ENCODE measurements at places on chromosomes 11 and 22.

DNA sequence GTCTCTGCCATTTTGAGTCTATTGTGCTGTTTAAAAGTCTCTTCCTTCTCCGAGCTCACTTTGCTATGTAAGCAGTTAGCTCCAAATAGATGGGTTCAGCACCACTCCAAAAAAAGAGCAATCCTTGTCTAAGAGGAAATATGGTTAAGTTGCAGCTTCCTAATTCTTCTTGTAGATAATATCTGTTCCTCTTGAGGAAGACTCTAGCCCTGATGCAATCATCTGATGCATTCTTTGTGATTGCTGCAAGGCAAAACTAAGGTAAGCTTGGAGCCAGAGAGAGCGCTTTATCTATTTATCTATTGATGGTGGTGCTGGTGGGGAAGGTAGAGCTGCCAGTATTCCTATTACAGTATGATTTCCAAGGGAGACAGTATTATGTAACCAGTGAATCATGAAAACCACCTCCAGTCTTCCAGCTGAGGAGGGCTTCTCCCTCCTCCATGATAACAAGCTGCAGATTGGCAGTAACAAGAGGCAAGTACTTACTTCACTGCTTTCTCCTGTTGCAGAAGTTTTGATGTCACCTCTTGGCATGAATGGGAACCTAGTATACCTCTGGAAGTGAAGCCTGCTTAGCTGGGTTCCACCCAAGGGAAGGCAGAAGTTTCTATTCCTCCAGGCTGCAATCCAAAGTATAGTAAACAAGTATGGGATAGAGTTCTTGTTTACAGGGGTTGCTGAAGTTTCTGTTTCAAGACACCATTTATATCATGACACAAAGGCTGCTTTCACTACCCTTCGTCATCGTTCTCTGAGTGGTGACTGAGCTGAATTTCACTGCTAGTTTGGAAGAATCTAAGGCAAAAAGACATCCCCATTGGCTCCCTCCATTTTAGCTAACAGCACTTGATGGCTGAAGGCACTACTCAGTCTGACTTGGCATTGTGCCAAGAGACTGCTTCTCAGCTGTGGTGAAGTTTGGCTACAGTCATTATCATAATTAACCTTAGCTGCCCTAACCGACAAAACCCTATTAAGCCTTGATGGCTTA, 49.7 kb downstream of the FDX1 start:
- DNase-seq, result no peak

GRCh38 chr11:129881570-129882170, 13.7 kb downstream of the NFRKB start:
- no peak for DNase-seq

GRCh38 chr22:46696229-46696518, 41.9 kb downstream of the CERK start:
- no peak for DNase-seq

DNA sequence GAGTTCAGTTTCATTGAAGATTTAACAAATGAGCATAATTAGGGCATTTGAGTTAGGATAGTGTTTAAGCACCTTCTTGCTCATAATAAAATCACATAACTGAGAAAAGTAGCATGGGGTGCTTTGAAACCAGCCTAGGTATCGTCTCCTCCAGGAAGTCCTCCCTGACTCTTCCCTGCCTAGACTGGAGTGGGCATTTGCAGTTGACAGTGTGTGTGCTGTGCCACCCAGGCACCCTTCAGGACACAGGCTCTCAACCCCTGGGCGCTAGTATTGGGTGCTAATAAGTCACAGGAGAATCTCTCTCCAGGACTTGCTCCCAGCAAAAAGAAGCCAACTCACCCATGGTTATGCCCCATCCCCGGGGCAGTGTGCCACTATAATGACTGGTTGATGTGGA, 584.1 kb downstream of the INSC start:
- no peak for DNase-seq

DNA sequence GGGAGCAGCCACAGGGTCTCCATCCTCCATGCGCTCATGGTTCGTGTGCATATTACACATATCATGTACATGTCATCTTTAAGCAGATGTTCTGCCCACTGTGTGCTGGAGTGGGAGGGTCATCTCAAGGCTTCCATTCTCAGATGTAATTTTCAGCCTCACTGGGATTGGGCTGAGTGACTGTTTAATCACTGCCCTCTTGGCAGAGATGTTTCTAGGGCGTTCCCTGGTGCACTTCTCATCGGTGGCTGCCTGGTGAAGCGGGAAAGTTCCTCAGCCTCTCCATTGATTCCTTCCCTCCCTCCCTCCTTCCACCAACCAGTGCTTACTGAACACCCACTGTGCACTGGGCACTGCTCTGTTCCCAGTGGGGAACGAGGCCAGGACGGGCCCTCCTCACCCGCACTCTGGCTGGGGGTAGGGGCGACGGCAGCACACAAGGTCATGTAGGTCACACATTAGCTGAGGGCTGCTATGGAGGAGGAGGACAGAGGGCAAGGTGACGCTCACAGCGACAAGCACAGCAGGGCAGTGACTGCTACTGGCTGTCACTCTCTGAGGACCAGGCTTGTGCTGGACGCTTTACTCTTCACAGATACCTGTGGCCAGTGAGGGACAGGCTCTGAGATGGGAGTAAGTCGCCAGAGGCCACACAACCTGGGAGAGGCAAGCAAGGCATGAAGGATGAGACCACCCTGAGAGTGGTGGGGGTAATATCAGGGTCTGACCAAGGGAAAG, 22.9 kb downstream of the GNAZ start:
- DNase-seq, result no peak

GRCh38 chr11:60454212-60454611, 1.4 kb upstream of the MS4A1 start:
- no peak for DNase-seq

DNA sequence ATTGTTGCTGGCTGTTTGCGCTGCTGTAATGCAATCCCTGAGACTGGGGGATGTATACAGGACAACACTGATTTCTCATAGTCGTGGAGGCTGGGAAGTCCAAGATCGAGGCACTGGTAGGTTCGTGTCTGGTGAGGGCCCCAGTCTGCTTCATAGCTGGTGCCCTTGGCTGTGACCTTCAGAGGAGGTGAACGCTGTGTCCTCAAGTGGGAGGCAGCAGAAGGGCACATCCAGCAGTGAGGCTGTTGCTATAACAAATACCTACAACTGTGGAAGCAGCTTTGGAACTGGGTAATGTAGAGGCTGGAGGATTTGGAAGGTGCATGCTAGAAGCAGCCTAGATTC, 21.3 kb downstream of the KRTAP5-5 start:
- no peak for DNase-seq

DNA sequence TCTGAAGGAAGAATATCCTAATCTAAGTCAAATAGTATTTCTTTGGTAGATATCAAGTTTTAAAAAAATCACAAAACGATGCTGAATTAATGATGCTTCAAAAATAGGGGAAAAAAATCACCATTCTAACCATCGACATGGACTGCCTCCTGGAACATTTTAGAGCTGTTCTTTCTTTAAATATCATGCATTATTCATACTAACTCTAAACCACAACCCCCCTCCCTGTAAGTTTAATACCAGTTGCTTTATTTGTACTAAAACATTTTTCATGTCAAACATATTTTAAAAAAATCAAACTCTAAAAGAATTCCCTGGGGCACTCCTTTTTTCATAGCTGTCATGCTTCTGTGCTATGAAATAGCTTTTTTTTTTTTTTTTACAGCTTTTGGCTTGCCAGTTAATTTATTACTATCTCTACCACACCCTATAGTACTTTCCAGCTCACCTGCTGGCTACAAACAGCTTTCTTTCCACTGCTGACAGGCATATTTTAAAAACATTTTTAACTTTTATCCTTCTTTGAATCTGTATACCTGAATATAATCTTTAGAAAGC, 256.9 kb downstream of the SOX6 start:
- DNase-seq, result no peak

Measured in RCC 7860 (cell line).